Astrocyte (in vitro differentiated cells and primary cell): ENCODE measurements at places on chromosomes 12 and 14.

- DNase-seq, result no peak
Observed at GRCh38 chr12:108473400-108474055, 41.5 kb upstream of the FICD start.

- DNase-seq, result peak; percentile 72
Observed at GRCh38 chr14:50559990-50560930, at the start of gene ATL1. Gene ATL1, plus strand, starts transcription at chr14:50560145. Its CDS starts 121 bp downstream, at chr14:50560266.

- DNase-seq, result peak; percentile 77
Observed at GRCh38 chr12:59657266-59657665, 61.4 kb downstream of the SLC16A7 start.

DNA sequence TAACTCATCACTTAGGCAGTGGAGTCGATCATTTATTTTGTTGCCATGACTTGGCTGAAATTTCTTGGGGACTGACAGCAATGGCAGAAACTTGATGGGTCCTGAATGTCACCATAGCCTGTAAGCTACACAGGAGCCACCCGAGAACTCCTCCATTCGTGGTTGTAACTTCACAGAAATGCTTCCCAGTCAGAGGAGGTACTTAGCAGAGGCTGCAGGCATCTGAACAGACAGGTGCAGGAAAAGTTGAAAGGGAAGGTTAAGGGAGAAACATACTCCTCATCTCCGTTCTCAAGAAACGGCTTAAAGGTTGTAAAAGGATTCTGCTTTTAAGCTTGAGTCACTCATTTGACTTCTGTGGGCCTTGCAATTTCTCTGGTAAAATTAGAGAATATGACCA is 47.7 kb downstream of the ETV6 start:
- DNase-seq, result no peak

DNA sequence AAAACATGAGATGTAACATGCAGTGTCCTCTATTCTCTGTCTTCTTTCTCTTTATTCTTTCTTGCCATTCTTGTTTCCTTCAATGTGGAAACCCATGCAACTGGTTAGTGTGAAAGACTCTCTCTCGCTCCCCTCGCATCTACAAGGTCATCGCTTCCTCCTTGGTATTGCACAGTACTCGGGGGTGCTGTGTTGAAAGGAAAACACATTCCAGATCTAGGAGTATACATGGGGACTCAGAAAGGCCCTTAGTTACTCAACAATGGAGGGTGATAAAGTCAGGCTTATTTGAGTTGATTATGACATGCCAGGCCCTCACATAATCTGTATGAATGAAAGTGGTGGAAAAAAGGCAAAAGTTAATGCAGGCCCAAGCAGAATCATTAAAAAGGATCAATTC is 75.5 kb upstream of the OVCH1 start:
- DNase-seq, result no peak

DNA sequence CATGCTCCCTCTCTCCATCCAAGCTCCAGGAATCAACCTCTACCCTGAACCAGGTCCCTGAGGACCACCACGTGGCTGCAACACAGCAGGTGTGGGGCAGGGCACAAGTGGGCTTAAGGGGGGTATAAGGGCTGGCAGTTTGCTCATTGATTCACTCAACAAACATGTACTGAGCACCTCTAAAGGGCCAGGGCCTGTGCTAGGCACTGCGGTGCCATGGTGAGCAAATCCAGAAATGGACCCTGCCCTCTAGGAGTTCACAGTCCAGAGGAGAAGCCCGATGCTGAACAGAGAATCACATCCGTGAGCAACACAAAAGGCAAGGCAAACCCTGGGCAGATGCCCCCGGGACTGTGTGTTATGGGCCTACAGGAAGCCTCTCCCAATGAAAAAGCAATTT is 6.5 kb upstream of the AQP2 start:
- no peak for DNase-seq

- no peak for DNase-seq
Observed at GRCh38 chr14:93832081-93832480, 43.8 kb upstream of the PRIMA1 start.

DNA sequence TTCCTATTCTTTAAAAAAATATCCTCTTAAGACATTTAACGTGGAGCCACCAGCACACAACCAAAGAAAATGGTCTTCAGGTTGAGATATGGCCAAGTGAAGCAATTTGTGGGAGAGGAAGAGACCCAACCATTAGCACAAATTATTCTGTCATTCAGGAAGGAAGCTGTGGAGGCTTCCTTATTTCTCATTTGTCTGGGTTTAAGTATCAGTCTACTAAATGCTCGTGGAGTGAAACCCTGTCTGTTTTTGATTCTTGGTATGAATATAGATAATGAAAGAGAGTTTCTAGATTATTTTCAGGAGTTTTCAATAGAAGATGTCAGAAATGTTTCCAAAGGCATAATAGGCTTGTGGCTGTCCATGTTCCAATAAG is 125.1 kb downstream of the GPR65 start:
- no peak for DNase-seq
